ENCODE measurements at places on chromosomes 11 and 22. TPM values are rescaled to one million over a fixed set of nuclear protein-coding genes. Genes with fewer than 3 reads are reported as not detected.

Gene SLC22A25
- not detected for total RNA-seq

Gene OR51B4
- not detected for total RNA-seq

Gene TBRG1
- 21.0 TPM for total RNA-seq

Gene KRTAP5-11
- total RNA-seq, result not detected

Gene LARGE1
- total RNA-seq, result 152 TPM

Gene CABP4
- total RNA-seq, result 1.1 TPM

Gene FXYD6
- 41.2 TPM for total RNA-seq

Gene LSP1
- total RNA-seq, result 22.5 TPM

Gene RGL4
- total RNA-seq, result not detected

Gene INS
- total RNA-seq, result not detected

Gene BARX2
- total RNA-seq, result not detected

Gene OR11H1
- not detected for total RNA-seq

Gene POU2F3
- total RNA-seq, result 0.19 TPM

Data from Right ventricle myocardium inferior (tissue), 1 donor.